ENCODE measurements at places on chromosomes 11 and 22.

GRCh38 chr22:49042877-49043859, 784.5 kb downstream of the BRD1 start:
- no peak for DNase-seq

DNA sequence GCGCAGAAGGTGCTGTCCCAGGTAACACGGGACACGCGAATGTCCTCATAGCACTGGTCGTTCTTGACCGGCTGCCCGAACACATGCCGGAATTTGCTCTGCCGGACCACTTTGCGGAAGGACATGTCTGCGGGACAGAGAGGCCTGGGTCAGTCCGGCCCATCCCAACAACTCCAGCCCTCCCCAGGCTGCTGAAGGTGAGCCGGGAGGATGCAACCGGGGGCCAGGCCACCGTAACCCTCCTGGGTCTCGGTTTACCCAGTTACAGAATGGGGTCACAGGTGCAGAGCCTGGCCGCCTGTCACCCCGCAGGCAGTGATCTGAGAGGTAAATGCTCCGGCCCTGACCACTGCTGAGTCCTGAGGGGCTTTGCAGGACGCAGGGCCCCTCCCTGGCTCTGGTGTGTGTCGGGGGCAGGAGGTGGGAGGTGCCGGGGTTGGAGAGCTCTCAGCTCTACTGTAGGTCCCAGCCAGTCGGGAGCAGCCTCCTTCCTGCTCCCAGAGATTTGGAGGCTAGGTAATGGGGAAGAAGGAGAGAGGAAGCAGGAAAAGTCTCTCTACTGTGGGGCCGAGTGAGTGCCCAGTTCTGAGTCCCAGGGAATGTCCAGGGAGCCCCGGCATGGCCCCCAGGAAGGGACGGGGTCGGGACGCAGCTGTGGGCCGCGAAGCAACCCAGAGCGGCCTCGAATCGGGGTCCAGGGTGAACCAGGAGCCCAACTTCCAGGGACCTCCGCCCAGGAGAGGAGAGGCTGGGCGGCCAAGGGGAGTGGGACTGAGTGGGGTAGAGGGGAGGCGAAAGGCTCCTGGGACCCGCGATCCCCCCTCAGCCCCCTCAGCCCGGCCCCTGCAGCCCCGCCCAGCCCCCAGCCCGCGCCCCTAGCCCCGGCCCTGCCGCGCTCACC, 522 bp downstream of the CORO1B start:
- DNase-seq = no peak

DNA sequence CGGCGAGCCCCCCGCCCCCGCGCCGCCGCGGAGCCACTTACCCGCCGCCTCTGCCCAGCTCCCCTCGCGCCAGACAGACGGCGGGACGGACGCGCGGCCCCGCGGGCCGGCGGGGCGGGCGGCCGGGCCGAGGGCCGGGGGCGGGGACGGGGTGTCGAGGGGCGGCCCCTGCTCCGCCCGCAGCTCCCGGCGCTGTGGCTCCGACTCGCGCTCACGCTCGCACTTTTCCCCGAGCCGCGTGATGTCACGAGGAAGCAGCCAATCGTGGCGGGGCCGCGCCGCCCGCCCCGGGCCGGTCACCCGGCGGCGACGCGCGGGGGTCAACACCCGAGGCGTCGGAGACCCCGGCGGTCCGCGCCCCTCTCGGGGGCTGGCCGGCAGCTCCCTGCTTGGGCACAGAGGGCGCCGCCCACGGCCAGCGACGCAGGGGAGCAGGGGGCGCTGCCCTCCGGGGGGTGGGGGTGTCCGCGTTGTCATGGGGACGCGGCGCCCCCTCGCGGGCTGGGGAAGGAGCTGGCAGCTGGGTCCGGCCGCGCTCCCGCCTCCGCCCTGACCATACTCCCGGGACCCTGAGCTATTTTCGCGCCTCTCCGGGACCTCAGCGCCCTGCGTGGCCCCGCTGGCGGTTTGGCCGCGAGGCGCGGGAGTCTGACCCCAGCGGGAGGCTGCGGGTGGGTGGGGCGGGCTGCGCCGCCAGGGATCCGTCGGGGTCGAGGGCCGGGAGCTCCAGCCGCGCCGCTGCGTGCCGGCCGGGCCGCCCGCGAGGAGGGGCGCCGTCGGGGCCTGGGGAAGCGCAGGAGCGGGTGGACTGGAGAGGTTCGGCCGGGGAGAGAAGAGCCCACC, at the start of gene CHRM4:
TSS of gene CHRM4 (minus strand) at position 199 of the 843 bp plus-strand sequence. CDS start 5,219 bp downstream, outside the sequence.
- no peak for DNase-seq

- no peak for DNase-seq
Measured at GRCh38 chr11:128532016-128532571, 55.3 kb downstream of the ETS1 start.

DNA sequence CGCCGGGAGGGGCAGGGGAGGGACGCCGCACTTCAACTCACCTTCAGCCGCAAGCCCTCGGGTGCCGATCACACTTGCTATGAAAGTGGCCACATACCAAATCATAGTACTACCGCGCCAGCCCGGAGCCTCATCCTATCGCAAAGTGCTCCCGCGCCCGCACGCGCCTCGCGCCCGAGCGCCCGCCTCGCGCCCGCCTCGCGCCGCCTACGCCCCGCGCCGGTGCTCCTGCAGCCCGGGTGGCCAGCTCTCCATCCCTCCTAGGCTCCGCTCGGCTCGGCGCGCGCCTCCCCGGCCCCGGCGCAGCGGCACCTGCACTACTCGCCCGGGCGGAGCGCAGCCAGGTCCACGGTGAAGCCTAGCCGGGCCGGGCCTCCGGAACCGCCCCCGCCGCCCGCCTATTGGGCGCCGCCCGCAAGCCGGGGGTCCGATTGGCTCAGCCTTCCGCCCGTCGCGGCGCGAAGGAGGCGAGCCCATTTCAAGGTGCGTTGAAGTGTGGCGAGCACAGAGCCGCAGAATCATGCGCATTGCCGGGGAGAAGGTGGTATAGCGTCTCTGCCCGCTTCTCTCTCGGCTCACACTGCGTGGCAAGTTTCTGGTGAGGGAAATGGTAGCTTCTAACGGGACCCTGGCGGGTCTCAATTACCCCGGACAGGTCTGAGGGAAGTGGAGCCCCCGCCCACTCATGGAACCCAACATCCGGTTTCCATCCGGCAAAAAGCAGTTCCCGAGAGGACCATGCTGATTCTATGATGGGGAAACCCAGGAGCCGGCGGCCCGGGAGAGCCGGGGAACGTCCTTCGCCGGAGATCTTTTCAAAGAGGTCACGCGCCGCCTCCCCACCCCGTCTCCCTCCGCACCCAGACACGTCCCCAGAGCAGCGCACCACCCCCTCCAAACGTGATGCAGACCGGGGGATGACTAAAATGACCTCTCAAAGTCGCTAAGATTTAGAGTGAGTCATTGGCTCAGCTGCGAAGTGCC, at the start of gene IGSF9B:
TSS of gene IGSF9B (minus strand) at position 319 of the 984 bp plus-strand sequence. CDS start at position 105, 214 bp downstream.
- DNase-seq = peak; percentile 80

DNA sequence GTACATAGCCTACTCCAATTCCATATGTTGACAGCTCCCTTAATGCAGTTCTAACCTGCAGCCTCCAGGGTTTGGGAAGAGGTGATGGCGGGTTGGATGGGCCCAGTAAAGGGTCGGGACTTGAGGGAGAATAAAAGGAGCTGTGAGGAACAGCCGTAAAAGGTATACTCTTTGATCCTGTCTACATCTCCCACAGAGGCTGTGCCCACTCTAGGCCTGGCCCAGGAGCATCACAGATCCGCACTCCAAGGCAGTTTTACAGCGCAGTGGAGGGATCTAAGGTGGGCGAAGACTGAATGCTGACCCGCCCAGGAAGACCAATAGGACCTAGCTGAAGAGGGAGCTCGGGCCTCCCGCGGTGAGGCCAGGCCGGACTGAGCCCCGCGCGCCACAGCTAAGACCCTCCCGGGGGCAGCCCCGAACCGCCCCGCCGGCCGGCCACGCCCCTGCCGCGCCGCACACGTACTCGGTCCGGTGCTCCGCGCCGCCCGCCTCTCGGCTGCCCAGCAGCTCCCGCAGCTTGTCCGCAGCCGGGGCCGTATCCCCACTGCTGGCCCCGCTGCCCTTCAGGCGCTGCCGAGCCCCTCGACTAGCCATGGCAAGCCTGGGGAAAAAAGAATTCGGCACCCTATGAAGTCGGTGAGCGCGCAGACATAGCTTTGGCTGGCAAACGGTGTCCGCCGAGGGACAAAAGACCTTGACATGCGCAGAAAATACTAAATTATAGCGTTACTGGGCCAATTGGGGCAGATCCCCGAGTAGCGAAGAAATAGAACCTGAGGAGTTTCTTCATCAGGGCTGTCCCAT, at the start of gene ALG9:
TSS of gene ALG9 (minus strand) at position 696 of the 807 bp plus-strand sequence. CDS start at position 597, 99 bp downstream.
- DNase-seq = peak; percentile 88

DNA sequence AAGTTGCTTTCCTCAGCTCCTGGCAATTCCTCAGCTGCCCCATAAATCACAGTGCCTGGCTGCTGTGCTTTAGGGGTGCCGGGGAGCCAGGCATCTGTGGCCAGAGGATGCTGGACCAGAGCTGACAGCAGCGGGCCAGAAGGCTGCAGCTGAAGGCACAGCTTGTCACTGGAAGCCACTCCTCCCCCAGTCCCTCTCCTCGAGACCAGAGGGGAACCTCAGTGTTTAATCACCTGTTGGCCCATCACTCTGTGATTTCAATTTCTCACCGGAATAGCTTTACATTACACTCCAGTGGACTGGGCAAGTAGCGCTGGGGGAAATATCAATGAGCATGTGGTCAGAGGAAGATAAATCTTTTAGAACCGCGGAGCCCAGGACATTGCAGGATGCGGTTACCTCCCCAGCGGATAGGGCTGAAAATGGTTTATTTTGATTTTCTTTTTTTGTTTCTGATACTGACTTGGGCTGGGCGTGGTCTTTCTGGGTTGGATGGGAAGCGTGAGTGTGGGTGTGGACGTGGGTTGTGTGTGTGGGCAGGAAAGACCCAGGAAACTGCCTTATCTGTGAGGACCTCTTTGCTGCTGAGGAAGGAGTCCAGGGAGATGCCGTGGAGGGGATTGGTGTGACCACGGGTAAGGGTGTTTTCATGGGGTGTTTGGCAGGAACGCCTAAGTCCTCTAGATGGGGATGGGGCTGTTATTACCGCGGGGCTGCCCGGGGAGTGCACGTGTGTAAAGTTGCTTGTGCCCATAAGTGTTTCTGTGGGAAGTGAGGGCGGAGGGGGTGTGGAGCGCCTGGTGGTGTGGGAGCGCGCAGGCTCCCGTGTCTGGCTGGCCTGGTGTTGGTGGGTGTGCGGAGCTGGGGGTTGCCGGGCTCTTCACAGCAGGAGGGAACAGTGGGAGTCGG, 4.0 kb downstream of the DAGLA start:
- no peak for DNase-seq

DNA sequence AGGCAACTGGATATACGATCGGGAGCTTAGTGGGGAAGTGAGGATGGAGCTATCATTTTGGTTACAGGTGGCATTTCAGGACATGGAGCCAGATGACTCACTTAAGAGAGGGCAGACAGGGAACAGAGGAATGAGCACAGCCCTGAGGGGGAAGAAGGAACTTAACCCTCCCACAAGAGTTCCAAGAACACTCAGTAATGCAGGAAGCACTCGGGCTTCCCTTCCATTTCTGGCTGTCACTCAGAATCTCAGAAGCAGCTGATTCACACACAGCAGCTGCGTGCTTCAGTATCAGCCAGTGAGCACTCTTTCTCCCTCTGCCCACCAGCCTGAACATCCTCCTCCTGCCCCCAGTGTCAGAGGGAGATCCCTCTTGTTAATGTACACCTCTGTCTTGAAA, 34.8 kb downstream of the EFCAB6 start:
- no peak for DNase-seq

DNA sequence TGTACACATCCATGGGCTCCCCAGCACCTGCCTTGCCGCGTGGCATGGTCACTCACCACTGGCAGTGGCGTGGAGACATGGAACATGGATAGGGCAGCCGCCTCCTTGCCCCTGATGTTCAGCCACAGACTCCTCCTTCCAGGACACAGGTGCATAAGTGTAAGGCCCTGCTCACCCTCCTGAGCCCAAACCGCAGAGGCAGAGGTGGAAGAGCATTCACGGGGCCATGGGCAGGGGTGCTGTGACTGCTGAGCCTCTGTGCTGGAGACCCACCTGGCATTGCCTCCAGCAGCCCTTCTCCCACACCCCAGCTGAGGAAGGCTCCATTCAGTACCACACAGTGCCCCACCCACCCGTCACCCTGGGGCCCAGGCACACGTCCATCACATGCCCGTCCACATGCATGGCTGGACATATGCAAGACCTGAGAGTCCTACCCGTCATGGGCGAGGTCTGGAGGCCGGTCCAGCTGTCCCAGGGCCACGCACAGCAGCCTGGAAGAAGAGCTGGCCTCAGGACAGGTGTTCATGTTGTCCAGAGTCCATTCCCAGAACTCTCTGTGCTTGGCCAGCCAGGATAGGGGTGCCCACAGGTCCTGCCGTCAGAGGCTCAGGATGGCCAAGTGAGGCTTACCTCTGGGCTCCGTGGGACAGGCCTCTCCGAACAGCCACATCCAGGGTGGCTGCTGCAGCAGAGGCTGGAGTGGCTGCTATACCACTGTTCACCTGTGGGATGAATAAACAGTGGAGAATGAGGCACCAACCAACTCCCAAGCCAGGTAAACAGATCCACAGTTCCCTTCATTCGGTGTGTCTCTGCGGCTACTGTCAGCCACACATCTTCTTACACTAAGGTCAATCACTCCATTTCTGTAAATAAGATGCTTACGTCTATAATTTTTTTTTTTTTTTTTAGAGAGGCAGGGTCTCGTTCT, 1.7 kb upstream of the TUBGCP6 start:
- no peak for DNase-seq

- no peak for DNase-seq
Measured at GRCh38 chr22:36928786-36929535, 15.5 kb downstream of the CSF2RB start.

DNA sequence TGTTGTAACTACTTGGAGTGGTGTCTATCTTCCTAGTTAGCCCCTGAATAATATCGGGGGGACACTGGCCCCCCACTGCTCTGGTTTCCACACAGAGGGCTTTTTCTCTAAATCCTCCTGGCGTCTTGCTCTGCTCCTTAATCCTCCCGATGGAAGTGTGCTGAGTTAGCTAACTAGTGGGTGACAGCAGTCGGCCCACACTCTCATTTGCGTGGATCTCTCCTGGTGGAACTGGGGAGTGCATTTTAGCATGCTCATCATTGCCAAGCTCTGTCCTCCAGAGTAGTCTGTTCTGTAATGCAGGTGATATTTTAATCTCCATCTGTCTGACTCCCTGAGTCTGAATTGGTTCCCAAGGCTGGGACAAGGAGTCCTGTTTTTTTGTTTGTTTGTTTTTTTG, 46.1 kb upstream of the RASSF10 start:
- no peak for DNase-seq

DNA sequence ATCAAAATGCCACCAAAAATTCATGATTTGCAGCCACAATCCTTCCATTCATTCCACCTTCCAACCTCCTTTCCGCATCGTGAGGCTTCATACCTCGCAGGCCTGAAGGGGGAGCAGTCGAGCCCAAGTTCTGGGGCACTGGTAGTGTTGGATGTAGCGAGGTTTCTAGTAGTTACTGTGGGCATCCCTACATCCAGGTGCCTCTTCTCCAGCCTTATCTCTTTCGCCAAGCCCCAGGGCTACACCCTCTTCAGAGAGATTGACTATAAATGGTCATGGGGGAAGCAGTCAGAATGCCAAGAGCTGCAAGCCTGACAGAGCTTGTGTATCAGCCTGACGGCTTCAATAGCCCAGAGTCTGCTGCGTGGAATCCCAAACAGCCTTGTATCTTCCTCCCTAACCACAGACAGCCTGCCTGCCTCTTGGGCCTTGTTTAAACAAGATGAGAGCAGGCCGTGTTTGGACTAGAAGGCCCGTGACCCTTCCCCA, 28.9 kb downstream of the CLMP start:
- DNase-seq = no peak

- no peak for DNase-seq
Measured at GRCh38 chr11:134664447-134665187, 252.6 kb upstream of the B3GAT1 start.

All from activated CD4-positive, alpha-beta T cell treated with anti-CD3 and anti-CD28 coated beads, Interleukin-2, amount 50 U/mL, for 24 hours (primary cell).